MM.1S (cell line): ENCODE measurements at places on chromosomes 16 and 17.

DNA sequence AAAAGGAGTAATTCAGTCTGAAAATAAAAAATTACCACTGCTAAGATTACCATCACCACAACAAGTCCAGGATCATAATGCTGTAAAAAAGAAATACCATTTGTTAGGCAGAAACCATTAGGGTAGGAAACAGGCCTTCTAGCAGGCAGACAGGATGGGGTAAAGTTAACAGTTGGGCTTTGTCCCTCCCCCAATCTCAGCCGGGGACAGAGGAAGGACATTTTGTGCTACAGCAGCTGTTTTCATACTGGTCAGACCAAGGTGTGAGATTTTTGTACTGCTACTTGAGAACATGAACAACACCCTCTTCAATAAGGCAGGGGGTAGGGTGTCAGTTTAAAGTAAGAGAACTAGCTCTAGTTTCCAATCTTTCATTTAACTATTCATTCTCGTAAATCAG lies 49.2 kb upstream of the ITGA2B start:
- DNase-seq, result peak; percentile 64

DNA sequence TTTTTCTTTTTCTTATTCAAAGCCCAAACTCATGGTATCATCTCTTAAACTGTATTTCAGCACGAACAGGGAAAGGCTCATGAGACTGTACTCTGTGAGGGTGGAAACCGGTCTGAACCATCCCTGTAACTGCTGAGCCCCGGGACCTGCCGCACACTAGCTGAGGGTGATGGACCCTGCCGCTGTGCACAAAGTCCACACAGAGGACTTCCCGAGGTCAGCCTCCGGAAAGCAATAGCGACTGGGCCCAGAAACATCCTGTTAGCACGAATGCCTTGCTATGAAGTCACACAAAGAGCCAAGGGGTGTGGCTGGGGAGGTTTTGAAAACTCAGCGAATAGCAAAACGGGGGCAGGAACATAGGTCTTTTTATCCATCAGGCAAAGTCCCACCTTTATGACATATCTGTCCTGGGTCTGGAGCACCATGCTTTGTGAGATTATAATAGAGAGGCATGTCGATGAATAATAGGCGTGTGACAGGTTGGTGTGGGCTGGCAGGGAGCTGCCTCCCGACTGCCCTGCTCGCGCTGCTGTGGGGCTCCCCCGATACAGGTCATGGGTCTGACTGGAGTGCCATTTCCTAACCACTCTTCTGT lies 33.4 kb downstream of the CDK5R1 start:
- no peak for DNase-seq

GRCh38 chr17:66230922-66231591 lies 1.8 kb upstream of the APOH start:
- DNase-seq, result no peak

- no peak for DNase-seq
Measured at GRCh38 chr17:60354223-60354622, 37.7 kb downstream of the USP32 start.

DNA sequence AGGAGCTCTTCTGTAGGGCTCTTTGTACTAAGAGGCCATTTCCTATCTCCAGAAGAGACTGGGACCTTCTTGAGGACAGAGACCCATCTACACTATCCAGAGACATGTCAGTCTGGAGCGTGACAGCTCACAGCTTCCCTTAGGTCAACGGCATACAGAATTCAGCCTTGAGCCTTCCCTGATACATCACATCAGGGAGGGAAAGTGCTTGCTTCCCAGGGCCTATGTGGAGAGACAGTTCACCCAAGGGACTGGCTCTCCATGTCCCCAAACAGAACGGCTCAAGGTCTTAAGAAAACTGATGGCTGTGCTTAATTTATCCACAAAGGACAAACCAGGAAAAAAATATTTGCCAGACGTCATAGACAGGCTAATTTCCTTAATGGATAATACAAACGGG lies 7.7 kb downstream of the CENPV start:
- DNase-seq, result no peak

GRCh38 chr16:58243528-58244004 lies 45.7 kb upstream of the CSNK2A2 start:
- peak; percentile 77 for DNase-seq

DNA sequence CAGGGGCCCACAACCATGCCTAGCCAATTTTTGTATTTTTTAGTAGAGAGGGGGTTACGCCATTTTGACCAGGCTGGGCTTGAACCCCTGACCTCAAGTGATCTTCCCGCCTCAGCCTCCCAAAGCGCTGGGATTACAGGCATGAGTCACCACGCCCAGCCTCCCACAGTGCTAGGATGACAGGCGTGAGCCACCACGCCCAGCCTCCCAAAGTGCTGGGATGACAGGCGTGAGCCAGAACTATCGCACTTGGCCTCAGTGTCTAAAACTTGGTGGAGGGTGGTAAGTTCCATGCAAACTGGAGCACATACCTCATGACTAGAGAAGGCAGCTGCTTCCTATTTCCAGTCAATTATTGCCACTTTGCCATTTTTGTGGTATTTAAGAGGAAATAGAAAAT lies 7.1 kb downstream of the HSD17B2 start:
- DNase-seq, result no peak

DNA sequence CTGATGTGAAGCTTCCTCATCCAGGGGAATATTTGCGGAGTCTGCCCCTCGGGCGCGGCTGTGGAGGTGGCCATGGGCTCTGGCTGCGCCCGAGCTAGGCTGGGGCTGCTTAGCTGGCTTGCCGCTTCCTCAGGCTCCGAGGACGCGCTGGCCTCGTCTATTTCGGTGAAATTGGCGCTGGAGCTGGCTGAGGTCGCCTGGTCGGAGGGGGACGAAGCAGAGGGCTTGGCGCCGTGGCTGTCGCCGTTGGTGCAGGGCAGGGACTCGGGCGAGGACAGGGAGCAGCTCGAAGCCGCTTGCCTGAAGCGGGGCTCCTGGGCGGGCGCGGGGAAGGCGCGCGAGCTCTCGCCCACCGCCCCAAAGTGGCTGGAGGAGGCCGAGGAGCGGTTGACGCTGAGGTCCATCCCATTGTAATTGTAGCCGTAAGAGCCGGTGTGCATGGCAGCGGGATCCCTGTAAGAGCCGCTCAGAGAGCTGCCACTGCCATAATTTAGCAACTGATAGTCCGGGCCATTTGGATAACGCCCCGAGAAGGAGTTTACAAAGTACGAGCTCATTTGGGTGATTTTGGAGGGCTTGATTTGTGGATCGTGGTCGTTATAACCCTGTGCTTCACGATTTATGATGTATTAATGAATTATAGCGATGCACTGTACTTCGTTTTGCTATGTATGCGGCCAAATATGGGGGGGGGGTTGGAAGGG lies at the start of gene HOXB5:
Gene HOXB5, minus strand, starts transcription at position 654 of the 704 bp plus-strand sequence. Its CDS starts 97 bp downstream, at position 557.
- no peak for DNase-seq

DNA sequence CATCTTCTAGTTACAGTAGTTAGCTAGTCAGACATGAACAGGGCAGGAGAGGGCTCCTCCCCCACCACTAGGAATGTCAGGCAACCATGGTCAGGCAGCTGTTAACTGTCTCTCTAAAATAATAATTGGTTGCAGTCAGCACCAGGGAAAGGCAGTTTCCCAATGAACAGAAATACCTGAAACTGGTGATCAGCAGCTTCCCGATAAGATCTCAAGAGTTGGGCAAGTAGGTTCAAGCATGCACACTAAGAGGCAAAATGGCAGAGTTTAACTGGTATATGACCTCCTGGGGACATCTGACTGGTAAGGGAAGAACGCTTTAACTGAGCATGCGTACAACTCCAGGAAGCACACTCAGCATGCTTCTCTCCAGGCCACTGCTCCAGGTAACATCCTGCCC lies 12.6 kb upstream of the XYLT1 start:
- no peak for DNase-seq

DNA sequence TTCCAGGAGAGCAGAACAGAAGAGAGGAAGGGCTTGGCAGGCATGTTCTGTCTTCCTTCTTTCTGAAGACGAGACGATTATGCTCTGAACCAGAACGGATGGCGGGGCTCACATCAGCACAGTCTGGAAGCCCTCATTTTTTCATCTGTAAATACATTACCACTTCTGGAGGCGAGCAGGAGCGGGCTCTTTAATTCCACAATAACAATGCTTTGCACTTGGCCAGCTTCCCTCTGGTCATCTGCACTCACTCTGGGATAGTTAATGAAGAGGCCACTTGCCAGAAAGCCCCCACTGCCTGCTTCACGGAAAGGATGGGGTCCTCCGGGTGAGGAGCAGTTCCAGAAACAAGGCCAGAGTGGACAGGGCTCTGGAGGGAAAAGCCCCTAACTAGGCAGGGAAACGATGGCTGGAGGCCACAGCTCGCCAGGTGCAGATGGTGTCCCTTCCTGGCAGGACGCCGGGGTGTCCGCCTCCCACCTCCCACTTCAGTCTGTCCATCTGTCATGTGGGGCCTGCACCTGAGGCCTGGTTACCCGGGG lies 13.1 kb upstream of the BCAR1 start:
- DNase-seq, result no peak

GRCh38 chr17:61467416-61468262 lies 15.4 kb downstream of the TBX4 start:
- DNase-seq, result no peak

- DNase-seq, result no peak
Measured at GRCh38 chr17:42651392-42651791, 7.7 kb upstream of the TUBG2 start.

DNA sequence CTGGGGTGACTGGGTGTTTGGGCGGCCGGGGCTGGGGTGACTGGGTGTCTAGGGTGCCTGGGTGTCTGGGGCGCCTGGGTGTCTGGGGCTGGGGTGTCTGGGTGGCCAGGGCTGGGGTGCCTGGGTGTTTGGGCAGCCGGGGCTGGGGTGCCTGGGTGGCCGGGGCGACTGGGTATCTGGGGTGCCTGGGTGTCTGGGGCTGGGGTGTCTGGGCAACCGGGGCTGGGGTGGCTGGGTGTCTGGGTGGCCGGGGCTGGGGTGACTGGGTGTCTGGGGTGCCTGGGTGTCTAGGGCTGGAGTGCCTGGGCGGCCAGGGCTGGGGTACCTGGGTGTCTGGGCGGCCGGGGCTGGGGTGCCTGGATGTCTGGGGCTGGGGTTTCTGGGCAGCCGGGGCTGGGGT lies 13.4 kb upstream of the APRT start:
- no peak for DNase-seq
